ENCODE measurements at places on chromosomes 2 and 18. TPM values are rescaled to one million over a fixed set of nuclear protein-coding genes. Genes with fewer than 3 reads are reported as not detected.

DNA sequence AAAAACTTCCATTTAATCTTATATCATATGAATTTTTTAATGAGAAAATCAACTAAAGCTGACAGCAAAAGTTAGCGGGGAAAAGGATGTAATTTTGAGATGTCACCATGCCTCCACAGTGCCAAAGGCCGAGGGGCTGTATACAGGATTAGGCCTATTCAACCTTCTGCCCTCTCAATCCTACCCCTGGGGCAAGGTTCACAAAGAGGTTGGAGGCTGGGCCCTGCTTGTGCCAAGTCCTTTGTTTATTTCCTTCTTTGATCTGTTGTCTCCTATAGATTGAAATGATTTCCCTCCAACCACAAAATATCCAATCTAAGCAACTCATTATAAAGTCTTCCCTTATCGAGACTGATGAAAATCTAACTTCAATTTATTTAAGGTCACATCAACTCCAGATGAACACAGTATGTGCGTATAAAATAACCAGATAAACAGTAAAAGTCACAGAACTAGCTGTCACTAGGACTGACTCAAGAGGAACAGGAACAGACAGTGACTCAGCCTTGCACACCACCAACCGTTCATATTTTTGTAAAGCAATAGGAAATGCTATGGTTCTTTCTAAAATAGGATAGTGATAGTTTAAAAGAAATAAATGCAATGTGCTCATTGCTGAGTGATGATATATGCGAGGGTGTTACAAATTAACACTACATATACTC lies 95.8 kb downstream of the SLC25A12 start:
- DNase-seq, result peak; percentile 75

GNAL gene
- 0.77 TPM for total RNA-seq

DNA sequence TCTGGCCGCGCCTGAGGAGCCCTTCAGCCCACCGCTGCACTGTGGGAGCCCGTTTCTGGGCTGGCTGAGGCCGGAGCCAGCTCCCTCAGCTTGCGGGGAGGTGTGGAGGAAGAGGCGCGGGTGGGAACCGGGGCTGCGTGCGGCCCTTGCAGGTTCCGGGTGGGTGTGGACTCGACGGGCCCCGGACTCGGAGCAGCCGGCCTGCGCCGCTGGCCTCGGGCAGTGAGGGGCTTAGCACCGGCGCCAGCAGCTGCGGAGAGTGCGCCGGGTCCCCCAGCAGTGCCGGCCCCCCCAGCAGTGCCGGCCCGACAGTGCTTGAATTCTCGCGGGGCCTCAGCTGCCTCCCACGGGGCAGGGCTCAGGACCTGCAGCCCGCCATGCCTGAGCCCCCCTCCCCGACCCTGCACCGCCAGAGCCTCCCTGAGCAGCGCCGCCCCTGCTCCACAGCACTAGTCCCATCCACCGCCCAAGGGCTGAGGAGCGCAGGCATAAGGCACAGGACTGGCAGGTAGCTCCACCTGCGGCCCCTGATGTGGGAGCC lies 534.2 kb downstream of the ZNF804A start:
- DNase-seq, result no peak

LRRC30 gene
- not detected for total RNA-seq

GPAT2 gene
- total RNA-seq, result 3.9 TPM

FAM110C gene
- 0.26 TPM for total RNA-seq

SAG gene
- not detected for total RNA-seq

DNA sequence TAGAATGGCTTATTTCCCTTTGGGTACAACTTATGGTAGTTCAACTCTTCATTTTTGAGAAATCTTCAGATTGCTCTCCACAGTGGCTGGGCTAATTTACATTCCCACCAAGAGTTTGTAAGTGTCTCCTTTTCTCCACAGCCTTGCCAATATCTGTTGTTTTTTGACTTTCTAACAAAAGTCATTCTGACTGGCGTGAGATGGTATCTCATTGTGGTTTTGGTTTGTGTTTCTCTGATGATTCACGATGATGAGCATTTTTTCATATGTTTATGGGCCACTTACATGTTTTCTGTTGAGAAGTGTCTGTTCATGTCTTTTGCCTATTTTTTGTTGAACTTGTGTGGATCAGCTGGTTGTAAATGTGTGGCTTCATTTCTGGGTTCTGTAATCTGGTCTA lies 871.0 kb downstream of the EPHA4 start:
- peak; percentile 38 for DNase-seq

GRCh38 chr2:238459081-238459629 lies 32.4 kb downstream of the ASB1 start:
- peak; percentile 84 for DNase-seq

FBLN7 gene
- 0.99 TPM for total RNA-seq

DNA sequence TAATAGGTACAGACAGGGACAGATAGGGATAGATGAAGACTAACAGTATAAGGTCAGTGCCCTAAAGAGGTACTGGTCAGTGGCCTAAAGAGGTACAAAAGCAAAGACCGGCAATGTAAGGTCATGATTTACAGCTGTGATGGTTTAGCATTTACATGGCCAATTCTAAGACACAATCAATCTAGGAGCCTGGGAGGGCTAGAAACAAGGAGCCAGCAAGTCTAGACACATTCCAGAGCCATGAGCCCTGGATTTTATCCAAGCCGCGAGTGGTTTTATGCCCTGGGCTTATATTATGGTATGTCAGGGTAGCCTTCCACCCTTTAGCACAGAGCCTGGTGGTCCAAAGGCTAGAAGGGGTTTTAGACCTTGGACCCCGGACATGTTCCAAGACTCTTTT lies 124.2 kb downstream of the CBLN2 start:
- DNase-seq, result peak; percentile 63
